ENCODE measurements at places on chromosomes 13 and 19. TPM values are rescaled to one million over a fixed set of nuclear protein-coding genes. Genes with fewer than 3 reads are reported as not detected.

The ZNF667 gene
- 14.6 TPM for total RNA-seq

The CGB7 gene
- not detected for total RNA-seq

The SCAMP4 gene
- total RNA-seq = 16.2 TPM

The CNN1 gene
- 558 TPM for total RNA-seq

The ANGPTL8 gene
- not detected for total RNA-seq

The FXYD7 gene
- 0.26 TPM for total RNA-seq

The KCNC3 gene
- total RNA-seq = 0.79 TPM

The TMEM145 gene
- total RNA-seq = not detected

The ZNF100 gene
- total RNA-seq = 24.0 TPM

The ZNF350 gene
- total RNA-seq = 19.7 TPM

The JOSD2 gene
- total RNA-seq = 10.5 TPM

The PLPP2 gene
- total RNA-seq = 7.8 TPM

The CEACAM4 gene
- total RNA-seq = not detected

The SULT2A1 gene
- 0.90 TPM for total RNA-seq

The ZNF69 gene
- total RNA-seq = 26.5 TPM

The FLT3LG gene
- total RNA-seq = 3.4 TPM

The POU2F2 gene
- 0.95 TPM for total RNA-seq

The ZNF439 gene
- 26.2 TPM for total RNA-seq

The KIR3DL1 gene
- not detected for total RNA-seq

The PABPC3 gene
- total RNA-seq = 0.48 TPM

The ADM5 gene
- total RNA-seq = 1.4 TPM

Measured in urinary bladder (tissue), 4 donors.